ENCODE measurements at places on chromosomes 11 and 22.
A peak's percentile ranks its signal among the peaks of the same experiment; 100 is the strongest.

GRCh38 chr11:110000031-110000502 lies 93.1 kb upstream of the ZC3H12C start:
- peak; percentile 3 for DNase-seq

DNA sequence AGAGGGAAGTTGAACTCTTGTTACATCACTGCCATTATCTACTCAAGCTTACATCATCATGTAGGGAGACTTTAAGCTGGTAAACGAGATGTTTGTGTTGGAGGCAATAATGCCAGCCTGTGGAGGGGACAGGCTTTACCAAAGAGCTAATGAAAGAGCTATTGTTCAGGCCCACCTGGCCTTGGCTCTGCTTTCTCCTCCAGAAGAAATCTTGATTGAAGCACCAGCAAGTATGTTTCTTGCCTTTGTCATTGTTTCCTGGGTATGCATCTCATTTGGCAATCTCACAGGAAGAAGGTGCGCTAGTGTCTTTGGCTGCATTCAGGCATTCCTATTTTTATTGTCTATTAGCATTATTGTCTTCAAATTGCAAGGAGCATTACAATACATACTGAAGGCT lies 16.7 kb upstream of the CARD18 start:
- no peak for DNase-seq

DNA sequence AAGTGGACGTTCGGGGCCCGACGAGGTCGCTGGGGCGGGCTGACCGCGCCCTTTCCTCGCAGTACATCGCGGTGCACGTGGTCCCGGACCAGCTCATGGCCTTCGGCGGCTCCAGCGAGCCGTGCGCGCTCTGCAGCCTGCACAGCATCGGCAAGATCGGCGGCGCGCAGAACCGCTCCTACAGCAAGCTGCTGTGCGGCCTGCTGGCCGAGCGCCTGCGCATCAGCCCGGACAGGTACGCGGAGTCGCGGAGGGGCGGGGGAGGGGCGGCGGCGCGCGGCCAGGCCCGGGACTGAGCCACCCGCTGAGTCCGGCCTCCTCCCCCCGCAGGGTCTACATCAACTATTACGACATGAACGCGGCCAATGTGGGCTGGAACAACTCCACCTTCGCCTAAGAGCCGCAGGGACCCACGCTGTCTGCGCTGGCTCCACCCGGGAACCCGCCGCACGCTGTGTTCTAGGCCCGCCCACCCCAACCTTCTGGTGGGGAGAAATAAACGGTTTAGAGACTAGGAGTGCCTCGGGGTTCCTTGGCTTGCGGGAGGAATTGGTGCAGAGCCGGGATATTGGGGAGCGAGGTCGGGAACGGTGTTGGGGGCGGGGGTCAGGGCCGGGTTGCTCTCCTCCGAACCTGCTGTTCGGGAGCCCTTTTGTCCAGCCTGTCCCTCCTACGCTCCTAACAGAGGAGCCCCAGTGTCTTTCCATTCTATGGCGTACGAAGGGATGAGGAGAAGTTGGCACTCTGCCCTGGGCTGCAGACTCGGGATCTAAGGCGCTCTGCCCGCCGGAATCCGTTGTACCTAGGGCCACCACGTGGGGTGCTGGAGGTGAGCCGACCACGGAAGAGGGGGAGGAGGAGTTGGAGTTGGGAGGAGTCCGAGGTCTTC lies 771 bp downstream of the MIF start:
- DNase-seq = peak; percentile 84

DNA sequence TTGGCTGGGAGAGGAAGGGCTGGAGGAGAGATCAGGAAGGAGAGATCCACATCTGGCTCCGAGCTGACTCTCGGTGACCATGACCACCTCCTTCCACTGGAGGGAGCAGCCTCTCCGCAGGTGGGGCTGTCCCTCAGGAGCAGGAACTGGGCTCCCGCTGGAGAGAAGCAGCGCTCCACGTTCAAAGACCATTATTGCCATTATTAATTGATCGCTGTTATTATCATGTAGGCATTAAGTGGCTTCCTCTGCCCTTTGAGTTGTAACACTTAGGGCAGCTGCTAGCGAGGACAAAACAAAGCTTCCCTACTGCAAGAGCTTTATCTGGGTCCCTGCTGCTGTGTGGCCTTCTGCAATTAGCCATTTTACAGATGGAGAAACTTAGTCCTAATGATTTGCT lies 251.9 kb downstream of the ST3GAL4 start:
- DNase-seq = no peak

DNA sequence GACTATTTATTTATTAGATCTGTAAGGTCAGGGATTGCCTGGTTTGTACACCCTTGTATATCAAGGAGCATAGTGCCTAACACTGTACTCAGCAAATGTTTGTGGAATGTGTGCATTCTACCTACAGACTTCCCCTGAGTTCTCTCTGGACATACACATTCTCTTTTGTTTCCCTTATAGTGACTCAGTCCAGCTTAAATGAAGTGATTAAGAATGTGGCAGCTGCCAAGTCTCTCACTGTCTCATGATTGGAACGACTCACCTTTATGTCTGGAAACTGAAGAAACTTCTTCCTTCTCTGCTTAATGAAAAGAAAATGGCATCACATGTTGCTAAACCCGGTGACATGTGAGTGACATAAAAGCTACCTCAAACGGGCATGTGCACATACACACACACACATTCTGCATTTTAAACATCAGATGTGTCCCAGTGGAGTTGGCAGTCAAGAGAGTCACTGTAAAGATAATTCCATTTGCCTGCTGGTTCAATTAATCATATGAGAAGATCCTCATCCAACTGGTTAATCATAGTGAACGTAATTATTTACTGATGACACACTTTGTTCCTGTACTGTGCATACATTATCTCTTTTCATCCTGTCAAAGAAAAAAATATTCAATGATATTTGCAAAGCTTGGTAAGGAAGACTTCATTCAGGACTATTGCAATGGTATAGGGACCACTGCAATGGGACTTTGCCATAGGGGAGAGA lies 42.8 kb downstream of the GLYAT start:
- DNase-seq = no peak

- no peak for DNase-seq
These were observed 175.2 kb downstream of the WNT11 start for GRCh38 chr11:76030968-76031590.

GRCh38 chr11:78539506-78539905 lies 35.2 kb downstream of the NARS2 start:
- no peak for DNase-seq

- no peak for DNase-seq
These were observed 42.7 kb downstream of the WEE1 start for GRCh38 chr11:9616042-9616675.

- no peak for DNase-seq
These were observed 11.6 kb downstream of the DGCR2 start for GRCh38 chr22:19110646-19111045.

DNA sequence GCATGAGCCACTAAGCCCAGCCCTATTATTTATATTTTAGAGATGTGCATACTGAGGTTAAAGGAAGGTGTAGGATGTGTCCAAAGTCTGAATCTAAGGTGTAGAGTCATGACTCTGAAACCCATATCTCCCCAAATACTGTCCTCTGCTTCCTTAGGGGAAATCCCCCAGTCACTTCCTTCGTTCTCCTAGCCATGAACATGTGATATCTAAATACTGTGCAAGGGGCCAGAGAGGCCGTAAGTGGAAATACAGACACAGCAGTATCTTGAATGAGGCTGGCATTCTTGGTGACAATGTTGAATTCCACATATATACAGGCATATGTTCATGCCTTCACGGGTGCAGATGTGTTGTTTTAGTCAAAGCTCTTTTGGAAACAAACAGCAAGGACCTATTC lies 21.3 kb upstream of the PATZ1 start:
- DNase-seq = no peak

GRCh38 chr22:39522567-39523300 lies 2.4 kb downstream of the ATF4 start:
- peak; percentile 38 for DNase-seq

GRCh38 chr22:47116426-47117341 lies 354.2 kb downstream of the TBC1D22A start:
- no peak for DNase-seq

DNA sequence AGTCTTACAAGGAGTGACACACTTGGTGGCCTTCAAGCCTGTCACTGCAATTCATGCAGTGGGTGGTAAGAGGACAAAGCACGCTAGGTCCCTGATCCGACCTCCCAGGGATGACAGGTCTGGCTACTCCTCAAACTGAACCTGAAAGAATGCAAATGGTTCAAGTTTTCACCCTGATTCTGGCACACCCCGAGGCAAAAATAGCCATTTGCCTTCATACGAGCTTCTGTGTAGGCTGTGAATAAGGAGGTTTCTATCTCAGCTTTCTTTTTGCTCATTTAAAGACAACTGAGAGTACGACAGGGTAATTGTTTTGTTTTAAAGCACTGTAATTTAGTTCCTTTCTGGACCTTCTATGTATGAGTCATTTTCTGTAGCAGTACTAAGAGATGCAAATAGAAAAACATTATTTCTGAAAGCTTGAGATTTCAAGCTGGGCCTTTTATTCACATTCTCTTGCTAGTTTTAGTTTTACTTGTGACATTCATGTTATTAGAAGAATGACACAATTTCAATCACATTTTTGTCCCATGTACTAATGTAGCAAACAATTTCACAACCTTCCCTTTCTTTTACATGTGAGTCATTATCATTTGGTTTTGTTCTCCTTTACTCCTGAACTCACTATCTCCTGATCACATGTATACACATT lies 56.6 kb upstream of the FDX1 start:
- DNase-seq = peak; percentile 31

DNA sequence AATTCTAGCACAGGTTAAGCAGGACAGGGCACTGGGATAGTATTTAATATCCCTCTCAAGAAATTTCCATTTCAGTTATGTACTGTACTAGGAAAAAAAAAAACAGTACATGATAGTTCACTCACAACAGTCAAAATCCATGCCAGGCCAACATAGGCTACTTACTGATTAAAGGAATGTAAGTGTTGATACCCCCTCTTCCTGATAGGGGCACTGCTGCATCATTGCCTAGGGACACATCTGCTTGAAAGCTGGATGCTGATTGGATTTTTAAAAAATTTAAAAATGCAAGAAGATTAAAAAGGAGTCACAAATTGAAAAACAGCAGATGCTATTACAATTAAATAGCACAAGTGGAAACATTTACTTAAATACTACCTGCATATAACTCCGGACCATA lies 43.4 kb downstream of the APOL5 start:
- DNase-seq = no peak

GRCh38 chr11:30424321-30424720 lies 101.4 kb downstream of the ARL14EP start:
- no peak for DNase-seq

DNA sequence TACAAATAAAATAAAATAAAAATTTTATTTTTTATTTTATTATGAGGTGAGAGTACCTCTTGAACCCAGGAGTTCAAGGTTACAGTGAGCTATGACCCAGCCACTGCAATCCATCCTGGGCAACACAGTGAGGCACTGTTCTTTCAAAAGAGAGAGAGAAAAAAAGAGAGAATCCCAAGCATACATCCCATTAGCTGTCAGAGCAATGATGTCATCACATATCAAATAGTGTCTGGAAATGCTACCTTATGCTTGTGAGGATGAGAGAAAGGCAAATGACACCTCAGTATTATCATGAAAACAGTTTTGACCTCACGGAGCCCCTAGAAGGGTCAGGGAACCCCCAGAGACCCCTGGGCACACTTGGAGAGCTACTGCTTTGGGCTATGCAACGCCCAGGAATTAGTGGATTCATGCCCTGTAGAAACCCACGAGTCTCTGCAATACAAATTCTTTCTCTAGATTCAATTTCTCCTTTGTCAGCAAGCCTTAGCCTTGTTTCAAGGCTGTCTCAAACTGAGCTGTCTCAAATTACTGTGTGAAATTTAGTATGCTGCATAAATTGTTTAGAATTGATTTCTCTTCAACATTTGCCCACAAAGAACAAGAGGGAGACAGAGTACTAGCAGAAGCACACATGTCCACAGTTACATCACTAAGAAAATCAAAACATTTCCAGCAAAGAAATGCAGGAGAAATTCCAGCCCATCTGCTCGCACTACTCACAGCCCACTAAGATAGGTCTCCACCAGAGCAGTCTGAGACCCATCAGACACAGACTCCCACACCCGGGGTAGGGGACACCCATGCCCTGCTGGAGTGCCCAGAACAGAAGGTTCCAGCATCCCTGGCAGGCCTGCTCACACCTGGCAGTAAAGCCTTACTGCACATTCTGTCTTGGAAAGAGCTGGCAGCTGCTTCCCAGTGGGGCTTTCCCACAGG lies 18.1 kb downstream of the DGCR2 start:
- no peak for DNase-seq

- no peak for DNase-seq
These were observed 132.3 kb upstream of the PARVA start for GRCh38 chr11:12245091-12245490.

GRCh38 chr11:27416568-27417176 lies 53.7 kb upstream of the CCDC34 start:
- no peak for DNase-seq

GRCh38 chr11:9002920-9003572 lies 755 bp downstream of the NRIP3 start:
- no peak for DNase-seq

DNA sequence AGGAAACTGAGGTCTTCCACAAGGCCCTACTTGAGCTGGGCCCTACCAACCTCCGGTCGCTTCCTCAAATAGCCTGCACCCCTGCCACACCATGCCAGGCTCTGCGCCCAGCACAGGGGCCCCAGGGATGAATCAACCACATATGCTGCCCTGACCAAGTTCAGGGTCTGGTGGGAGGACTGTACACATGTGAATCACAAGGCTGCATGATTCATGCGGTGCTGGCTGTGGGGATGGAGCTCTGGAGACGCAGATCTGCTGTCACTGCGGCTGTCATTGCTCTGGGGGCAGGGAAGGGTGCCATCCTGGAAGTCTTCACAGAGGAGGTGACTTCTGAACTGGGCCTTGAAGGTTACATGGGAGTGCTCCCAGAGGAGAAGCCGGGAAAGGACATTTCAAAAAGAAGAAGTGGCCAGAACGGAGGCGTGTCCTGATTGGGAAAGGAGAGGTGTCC lies 21.5 kb downstream of the CYTH4 start:
- DNase-seq = peak; percentile 84

DNA sequence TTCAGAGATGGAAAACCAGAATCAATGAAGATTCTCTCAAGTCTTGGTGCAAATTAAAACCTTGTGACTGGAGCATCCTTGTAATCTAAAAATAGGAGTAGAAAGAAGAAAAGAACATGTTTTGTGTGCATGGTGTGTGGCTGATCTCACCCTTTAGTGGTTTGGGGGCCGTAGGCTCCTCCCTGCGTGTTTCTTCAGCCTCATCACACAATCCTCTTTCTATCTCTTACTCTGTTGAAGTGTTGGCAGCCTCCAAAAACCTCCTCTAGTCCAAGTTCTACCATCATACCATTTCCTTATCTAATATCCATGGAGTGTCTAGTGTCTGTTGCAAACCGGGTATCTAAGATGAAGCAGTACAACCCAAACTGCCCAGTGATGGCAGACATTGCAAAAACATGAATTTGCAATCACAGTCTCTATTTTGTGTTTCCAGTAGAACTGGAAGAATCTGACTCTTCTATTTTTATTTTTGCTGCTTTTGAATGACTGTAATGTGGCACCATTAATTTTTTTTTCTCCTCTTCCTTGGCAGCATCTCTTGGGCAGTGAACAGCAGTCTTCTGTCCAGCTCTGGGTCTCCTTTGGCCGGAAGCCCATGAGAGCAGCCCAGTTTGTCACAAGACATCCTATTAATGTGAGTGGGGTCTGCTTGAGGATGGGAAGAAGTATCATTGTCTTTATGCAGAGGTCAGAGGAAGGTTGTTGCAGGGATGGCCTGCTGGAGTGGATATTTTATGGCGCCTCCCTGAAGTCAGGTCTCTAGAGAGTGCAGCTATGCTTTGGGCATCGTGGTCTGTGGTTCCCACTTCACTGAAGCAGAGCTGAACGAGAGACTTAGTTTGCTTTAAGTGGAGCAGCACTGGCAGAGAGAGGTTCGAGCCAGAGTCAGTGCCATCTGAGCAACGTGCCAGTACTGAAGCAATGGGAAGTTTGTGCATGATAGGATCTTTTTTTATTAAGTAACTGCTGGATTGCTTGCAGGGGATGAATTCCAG lies 60.0 kb upstream of the SORL1-AS1 start:
- DNase-seq = no peak

All from activated T-cell treated with anti-CD3 and anti-CD28 coated beads, Interleukin-2, amount 50 U/mL, for 72 hours (primary cell).